AG04449 (cell line): ENCODE measurements at places on chromosomes 12 and 14.

GRCh38 chr12:130619385-130620001 is 96.6 kb downstream of the RIMBP2 start:
- no peak for DNase-seq

GRCh38 chr12:58224536-58225105 is 283.3 kb downstream of the ATP23 start:
- no peak for DNase-seq

- no peak for DNase-seq
Measured at GRCh38 chr12:14367040-14367661, 1.7 kb downstream of the ATF7IP start.

GRCh38 chr12:52461693-52462092 is 9.7 kb upstream of the KRT6B start:
- no peak for DNase-seq

GRCh38 chr12:25694072-25694471 is 141.0 kb upstream of the LMNTD1 start:
- no peak for DNase-seq

DNA sequence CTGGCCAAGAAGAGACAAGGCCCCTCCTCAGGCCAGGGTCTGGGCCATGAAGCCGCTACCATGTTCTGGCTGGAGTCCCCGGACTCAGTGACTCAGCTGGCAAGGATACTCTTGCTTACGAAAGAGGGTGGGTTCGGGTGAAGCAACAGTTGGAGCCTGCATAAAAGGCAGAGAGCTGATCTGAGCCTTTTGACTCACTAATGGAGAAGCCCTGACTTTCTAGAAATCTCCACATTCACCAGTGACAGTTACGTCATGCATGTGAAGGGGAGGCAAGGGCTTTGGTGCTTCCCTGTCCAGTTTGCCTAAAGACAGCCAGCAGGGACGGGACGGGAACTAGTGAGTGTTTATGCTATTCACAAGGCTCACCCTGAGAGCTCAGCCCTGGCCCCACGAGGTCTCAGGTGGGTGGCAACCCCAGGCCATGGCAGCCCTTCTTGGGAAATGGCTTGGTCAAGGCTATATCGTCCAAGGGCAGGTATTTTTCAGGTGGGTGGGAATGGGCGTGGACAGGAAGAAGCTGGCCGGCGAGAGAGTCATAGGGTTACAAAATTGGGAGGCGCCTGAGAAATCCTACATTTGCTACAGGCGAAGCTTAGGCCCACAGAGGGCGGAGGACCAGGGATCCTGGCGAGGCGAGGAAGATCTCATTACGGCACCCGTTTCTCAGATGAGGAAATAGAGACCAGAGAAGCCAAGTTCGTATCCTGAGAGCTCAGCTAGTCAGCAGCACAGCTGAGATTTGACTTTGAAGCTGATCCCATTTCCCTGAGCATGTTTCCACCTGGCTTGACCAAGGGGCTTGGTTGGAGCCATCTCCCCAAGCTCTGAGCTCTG is 314.6 kb downstream of the BCL11B start:
- DNase-seq, result no peak

GRCh38 chr14:101945171-101945570 is 19.2 kb upstream of the DYNC1H1 start:
- no peak for DNase-seq

- no peak for DNase-seq
Measured at GRCh38 chr14:68181519-68182326, 362.1 kb downstream of the RAD51B start.

- no peak for DNase-seq
Measured at GRCh38 chr14:62206456-62206855, 444.2 kb downstream of the SNAPC1 start.

DNA sequence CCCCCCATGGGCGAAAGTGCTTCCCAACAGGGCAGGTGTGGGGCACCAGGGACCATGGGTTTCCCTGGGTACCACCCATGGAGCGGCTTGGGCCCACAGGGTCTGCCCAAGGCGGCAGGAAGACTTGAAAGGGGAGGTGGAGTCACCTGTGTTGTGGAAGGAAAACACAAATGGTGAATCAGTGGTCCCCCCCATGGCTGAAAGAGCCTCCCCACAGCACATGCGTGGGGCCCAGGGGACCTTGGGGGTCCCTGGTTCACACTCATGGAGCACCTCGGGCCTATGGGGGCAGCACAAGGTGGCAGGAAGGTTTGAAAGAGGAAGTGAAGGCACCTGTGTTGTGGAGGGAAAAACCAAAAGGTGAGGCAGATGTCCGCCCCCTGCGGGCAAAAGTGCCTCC is 581.9 kb downstream of the ALG10 start:
- DNase-seq, result no peak
